Stimulated activated CD4-positive, alpha-beta T cell treated with anti-CD3 and anti-CD28 coated beads, Interleukin-4, amount 100 ng/mL, for 4 hours (primary cell): ENCODE measurements at places on chromosomes 7 and 10.

DNA sequence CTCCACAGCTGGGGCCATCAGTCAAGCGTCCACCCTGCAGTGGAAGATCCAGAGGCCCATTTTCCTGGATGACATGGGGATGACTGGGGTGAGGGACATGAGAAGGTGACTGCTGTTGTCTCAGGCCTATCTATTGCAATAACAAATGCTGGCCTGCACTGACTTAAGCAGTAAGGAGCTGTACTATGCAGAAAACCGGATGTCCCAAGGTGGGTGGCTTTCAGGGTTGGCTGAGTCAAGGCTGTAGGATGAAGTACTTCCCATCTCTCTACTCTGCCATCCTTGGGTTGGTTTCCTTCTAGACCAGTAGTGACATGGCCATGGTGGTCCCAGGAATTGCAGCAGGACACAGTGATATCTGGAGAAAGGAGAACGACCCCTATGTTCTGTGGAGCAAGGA lies 48.1 kb downstream of the NEURL1 start:
- no peak for DNase-seq

DNA sequence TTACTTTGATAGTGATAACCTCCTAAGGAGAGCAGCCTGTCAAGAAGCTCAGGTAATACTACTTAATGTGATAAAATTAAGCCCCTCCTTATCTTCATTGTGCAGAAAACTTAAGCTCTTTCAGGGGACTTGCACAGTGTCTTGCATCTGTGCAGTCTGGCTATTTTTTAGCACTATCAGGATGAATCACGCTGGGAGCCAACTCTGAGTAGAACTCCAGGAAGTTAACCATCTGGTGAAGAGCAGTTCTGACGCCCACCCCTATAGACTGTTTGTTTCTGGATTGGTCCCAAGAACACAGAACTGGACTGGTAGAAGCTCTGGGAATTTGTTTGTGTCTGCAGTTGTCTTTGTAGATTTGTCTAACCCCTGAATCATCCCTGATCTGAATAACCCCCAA lies 41.9 kb downstream of the AGK start:
- no peak for DNase-seq

GRCh38 chr7:24964191-24964590 lies 15.8 kb downstream of the OSBPL3 start:
- no peak for DNase-seq

GRCh38 chr10:95430231-95430951 lies 130.8 kb downstream of the SORBS1 start:
- DNase-seq, result peak; percentile 16

- DNase-seq, result no peak
Measured at GRCh38 chr7:44759246-44759645, 10.6 kb downstream of the ZMIZ2 start.

GRCh38 chr7:17706734-17707133 lies 233.6 kb downstream of the SNX13 start:
- DNase-seq, result no peak

- no peak for DNase-seq
Measured at GRCh38 chr10:89458291-89458690, 43.9 kb downstream of the IFIT5 start.

DNA sequence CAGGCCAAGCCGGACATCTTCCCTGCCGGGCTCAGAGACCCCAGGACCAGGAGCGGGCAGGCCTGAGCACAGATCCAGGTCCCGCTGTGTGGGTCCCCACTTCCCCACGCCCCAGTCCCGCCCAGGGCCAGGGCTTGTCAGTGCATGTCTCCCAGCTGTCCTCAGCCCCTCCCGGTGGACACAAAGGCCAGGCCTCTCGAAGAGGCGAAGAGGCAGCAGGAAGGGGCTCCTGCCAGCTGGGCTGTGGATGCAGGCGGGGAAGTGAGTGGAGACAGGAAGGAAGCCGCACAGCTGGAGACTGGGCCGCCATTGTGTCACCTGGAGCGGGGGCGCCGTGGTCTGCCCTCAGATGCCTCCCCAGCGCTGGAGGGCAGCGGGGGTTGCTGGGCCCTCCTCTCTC lies 4.8 kb downstream of the GRIFIN start:
- no peak for DNase-seq

- DNase-seq, result no peak
Measured at GRCh38 chr10:122113161-122113944, 124.4 kb downstream of the TACC2 start.

GRCh38 chr10:119198438-119198837 lies 8.9 kb upstream of the GRK5 start:
- DNase-seq, result no peak

DNA sequence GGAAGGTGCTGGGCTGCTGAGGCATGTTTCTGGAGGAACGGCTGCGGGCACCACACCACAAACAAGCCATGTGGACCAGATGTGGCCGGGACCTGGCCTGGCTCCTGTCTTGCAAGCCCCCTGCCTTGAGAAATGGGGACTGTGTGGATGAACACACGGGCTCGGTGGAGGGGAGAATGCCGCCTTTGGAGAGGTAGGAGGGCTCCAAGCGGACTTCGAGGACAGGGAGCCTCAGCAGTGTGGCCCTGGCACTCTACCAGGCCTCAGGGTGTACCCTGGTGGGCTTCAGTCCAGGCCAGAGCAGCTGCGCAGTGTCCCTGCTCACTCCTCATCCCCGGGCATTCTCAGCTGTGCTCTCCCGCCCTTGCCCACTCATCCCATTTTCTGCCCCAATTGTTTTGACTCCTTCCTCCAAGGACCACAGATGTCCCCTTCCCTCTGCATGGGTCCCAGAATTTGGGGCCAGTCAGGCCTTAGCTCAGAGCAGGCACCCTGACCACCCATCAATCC lies 31.5 kb downstream of the PWWP2B start:
- DNase-seq, result no peak

GRCh38 chr7:29607889-29608288 lies 44.3 kb downstream of the PRR15 start:
- no peak for DNase-seq

DNA sequence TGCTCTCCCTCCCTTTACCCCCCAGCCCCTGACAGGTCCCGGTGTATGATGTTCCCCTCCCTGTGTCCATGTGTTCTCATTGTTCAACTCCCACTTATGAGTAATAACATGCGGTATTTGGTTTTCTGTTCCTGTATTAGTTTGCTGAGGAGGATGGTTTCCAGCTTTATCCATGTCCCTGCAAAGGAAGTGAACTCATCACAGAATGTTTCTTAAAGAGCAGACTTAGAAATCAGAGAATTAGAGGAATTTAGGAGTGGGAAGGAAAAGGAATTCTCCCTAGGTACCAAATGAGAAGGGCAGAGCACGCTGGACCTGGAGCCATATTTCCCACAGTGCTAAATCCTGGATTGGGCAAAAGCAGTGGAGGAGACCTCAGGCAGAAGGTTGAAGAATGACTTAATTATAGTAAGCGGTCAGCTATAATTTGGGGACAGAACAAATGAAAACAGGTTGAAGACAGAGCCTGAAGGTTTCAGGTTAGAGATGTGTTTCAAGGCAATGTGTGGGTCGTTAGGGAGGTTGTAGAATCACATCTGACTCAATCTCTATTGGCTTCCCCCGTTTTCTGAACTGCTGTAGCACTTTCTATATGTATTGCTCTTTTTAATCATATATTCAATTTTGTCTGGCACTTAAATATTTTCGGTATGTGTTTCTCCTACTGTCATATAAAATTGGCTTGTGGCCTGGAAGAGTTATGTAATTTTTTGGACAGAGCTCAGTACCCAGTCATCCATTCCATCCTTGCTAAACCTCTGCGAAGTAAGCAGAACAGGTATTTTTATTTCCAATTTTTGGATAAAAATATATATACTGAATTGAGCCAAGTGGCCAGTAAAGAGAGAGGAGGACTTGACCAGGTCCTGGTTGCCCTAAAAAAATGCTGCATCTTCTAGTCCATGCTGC lies 210.5 kb upstream of the KLF6 start:
- DNase-seq, result no peak

DNA sequence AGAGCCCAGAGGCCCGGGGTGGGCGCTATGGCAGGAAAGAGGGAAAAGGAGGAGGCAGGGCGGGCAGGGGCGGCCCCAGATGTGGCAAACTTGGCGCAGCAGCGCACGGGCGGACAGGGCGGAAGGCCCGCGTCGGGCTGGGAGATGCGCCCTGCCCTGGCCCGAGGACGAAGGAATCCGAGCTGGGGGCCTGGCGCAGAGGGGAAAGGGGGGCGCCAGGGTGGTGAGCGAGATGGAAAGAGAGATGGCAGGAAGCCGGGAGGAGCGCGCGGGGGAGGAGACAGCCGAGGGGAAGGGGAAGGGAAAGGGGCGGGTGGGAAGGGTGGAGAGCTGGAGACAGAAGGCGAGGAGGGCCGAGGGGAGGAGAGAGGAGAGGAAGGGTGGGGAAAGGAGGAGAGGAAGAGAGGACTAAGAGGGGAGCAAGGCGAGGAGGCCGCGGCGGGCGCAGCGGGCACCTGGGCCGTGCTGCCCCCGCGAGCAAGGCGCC lies at the start of gene MARVELD1:
Gene MARVELD1, plus strand, starts transcription at position 392 of the 487 bp plus-strand sequence. CDS start 147 bp downstream, outside the sequence.
- DNase-seq, result peak; percentile 24

DNA sequence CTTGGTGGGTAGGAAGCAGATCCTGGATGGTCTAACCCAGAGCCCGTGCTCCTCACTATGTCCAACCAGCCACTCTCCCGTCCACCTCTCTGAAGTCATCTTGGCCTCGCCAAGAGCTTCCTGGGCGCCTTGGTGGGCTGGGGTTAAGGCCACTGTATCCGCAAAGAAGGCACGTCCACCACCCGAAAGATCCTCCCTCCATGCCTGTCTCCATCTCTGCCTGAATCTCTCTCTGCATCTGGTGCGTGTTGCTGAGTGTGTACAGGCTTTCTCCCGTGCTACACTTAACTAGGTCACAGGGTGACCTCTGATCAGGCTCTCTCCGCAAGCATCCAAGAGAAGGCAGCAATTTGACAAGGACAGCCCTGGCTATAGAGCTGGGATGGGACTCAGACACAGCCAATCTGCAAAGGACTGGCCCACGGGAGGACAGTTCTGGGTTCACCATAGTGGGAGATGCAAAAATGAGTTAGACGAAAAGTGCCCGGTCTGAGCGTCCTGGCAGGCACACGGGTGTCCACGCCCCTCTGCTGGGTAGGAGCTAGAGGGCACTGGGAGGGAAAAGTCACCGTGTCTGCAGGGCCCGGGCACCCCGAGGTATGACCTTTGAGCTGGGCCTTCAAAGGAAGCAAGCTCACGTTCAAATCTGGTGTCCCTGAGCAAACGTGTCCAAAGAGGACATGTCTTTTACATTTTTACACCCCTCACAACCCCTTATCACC lies 9.4 kb upstream of the RFC2 start:
- DNase-seq, result no peak

- DNase-seq, result no peak
Measured at GRCh38 chr10:12504176-12504575, 154.8 kb downstream of the CAMK1D start.

DNA sequence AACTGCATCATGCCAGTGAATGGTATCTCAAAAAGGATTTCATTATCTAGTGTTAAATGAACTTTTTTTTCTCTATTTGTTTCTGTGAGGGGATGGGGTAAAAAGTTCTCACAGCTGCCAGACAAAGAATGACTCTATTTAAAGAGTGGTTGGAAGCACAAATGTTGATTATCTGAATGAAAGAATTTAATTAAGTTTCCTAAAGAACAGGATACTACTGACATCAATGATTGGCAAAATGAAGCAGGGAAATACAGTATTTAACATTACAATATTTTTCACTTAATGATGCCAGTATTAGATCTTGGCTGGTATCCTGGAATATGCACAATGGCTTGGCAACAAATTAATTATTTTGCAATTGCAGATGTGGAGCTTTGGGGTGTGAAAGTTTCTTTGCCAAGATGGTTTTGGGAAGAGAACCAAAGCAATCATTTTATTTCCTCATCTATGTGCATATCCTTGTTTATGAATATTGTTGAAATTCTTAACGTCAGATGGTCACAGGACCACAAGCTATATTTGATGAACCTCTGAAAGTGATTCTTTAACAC lies 336.8 kb downstream of the ARL4A start:
- no peak for DNase-seq

DNA sequence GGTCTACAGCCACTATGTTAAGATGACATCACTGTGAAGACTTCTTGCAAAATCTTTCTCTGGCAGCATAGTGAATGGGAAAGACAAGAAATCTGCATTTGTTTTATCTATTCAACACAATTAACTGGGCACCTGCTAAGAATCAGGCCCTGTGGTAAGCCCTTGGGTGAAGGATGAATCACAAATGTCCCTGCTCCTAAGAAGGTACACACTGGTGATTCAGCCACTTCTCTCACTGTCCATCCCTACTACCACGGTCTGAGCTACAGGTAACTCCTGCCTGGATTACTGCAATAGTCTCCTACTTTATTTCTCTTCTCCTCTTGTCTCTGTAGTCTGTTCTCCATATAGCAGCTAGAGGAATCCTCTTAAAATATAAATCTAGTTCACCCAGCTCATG lies 116.1 kb downstream of the HIBADH start:
- DNase-seq, result no peak

DNA sequence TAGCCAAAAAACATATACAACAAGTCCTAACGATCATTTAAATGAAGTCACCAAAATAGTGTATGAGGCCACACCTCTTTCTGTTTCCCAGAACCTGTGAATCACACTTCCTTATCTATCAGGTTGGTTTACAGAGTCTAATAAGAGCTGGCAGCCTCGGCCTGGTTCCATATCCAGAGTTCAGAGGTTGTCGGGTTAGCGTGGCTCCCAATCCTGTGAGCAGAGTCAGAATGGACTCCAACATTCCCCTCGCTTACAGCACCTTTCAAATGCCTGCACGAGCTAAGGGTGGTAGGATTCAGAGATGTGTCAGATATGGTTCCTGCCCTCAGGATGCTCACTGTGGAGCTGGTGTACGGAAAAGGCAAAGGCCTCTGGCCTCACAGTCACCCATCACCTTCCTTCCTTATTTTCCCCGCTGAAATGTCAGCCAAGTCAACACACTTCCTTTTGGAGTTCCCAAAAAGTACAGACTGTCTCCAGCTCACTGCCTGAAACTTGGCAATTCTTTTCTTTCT lies 6.0 kb downstream of the IL15RA start:
- no peak for DNase-seq

DNA sequence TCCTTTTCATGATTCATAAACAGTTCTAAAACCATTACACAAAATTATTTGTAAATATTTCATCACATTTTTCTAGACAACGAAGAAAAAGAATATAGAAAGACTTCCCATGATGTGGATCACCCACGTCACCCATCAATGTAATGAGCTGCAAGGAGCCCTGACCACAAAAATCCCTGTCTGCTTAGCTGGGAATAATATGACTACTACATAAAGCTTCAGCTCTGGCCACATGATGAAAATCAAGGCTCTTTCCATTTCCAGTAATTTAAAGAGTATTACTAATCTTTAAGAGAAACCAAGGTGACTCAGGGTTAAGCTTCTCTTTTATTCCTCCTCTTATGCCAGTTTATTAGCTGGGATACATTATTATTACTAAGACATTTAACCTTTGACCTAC lies 180.8 kb upstream of the CACNA2D1 start:
- DNase-seq, result no peak

- no peak for DNase-seq
Measured at GRCh38 chr10:45183174-45183573, 132.2 kb downstream of the OR13A1 start.

DNA sequence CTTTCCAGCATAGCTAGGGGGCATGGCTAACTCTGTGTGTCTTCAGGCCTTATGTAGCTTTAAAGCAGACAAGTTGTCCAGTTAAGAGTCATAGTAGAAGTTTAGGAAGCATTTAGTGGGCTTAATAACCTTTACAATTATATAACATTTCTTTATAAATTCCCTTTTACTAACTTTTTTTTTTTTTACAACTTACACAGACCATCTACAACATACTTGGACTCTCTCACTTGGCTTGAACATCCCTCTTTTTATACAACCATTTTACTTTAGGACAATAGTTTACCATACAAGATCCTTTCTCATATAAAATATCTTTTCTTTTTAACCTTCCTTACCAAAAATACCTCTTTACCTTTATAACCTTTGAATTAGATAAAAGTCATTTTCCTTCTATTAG lies 26.3 kb downstream of the SP4 start:
- DNase-seq, result no peak
